Thoracic aorta endothelial cell (primary cell): ENCODE measurements at places on chromosomes 2 and 18. TPM values are rescaled to one million over a fixed set of nuclear protein-coding genes. Genes with fewer than 3 reads are reported as not detected.

ITGB1BP1 gene
- total RNA-seq = 58.1 and 69.8 TPM in 2 replicates

CRYGC gene
- total RNA-seq = not detected in 2 replicates

HMSD gene
- 0.14 and 0.27 TPM in 2 replicates for total RNA-seq

FAM161A gene
- 4.1 and 4.8 TPM in 2 replicates for total RNA-seq

GORASP2 gene
- total RNA-seq = 70.1 and 75.8 TPM in 2 replicates

EFEMP1 gene
- total RNA-seq = 2,071 and 2,356 TPM in 2 replicates

FHL2 gene
- 81.8 and 110 TPM in 2 replicates for total RNA-seq

L3MBTL4 gene
- total RNA-seq = under 0.01 and 0.57 TPM in 2 replicates

TCF23 gene
- total RNA-seq = not detected in 2 replicates

ZSWIM2 gene
- total RNA-seq = not detected in 2 replicates

IL1RL2 gene
- 0.07 TPM in 1 of 2 replicates, not detected in the other for total RNA-seq

KYNU gene
- total RNA-seq = 0.43 TPM in 1 of 2 replicates, not detected in the other

PLGLB2 gene
- 1.5 and 2.7 TPM in 2 replicates for total RNA-seq

TLX2 gene
- total RNA-seq = not detected in 2 replicates

GALM gene
- 3.5 and 6.7 TPM in 2 replicates for total RNA-seq

GKN2 gene
- total RNA-seq = not detected in 2 replicates

CD226 gene
- 0.53 and 0.65 TPM in 2 replicates for total RNA-seq

CYS1 gene
- 0.07 TPM in 1 of 2 replicates, not detected in the other for total RNA-seq

AQP4 gene
- not detected in 2 replicates for total RNA-seq

FMNL2 gene
- total RNA-seq = 53.6 and 66.6 TPM in 2 replicates

MTIF2 gene
- total RNA-seq = 43.2 and 43.6 TPM in 2 replicates

DUSP2 gene
- total RNA-seq = 0.27 and 0.93 TPM in 2 replicates

SAG gene
- total RNA-seq = not detected in 2 replicates

FZD7 gene
- 0.27 and 0.36 TPM in 2 replicates for total RNA-seq

LRATD1 gene
- 0.13 and 0.79 TPM in 2 replicates for total RNA-seq

LDLRAD4 gene
- 1.1 and 1.6 TPM in 2 replicates for total RNA-seq

KCNJ3 gene
- not detected in 2 replicates for total RNA-seq

PSMA8 gene
- not detected in 2 replicates for total RNA-seq

TNFAIP6 gene
- not detected in 2 replicates for total RNA-seq

FSHR gene
- not detected in 2 replicates for total RNA-seq

SPDYA gene
- 1.5 and 2.7 TPM in 2 replicates for total RNA-seq

PMAIP1 gene
- total RNA-seq = 15.7 and 16.6 TPM in 2 replicates

CREG2 gene
- 0.57 and 1.5 TPM in 2 replicates for total RNA-seq

TWIST2 gene
- total RNA-seq = 2.6 and 4.5 TPM in 2 replicates

ANKRD30B gene
- not detected in 2 replicates for total RNA-seq

FOXI3 gene
- not detected in 2 replicates for total RNA-seq

CROCC2 gene
- not detected in 2 replicates for total RNA-seq

RNF125 gene
- 1.5 and 1.6 TPM in 2 replicates for total RNA-seq

RAD51AP2 gene
- not detected in 2 replicates for total RNA-seq

AKAIN1 gene
- not detected in 2 replicates for total RNA-seq

TRAF3IP1 gene
- 8.5 and 10.4 TPM in 2 replicates for total RNA-seq

KCNE4 gene
- under 0.01 TPM in 2 replicates for total RNA-seq

MGAT5 gene
- total RNA-seq = 67.8 and 70.9 TPM in 2 replicates

HJURP gene
- 42.0 and 56.3 TPM in 2 replicates for total RNA-seq

IL1R1 gene
- 5.4 and 10.9 TPM in 2 replicates for total RNA-seq

HOXD10 gene
- total RNA-seq = not detected in 2 replicates

UBE2F gene
- total RNA-seq = 61.4 and 63.2 TPM in 2 replicates

PPP1R1C gene
- total RNA-seq = 0.43 and 0.53 TPM in 2 replicates

HSBP1L1 gene
- total RNA-seq = 1.2 and 3.4 TPM in 2 replicates

PRPF40A gene
- total RNA-seq = 195 and 210 TPM in 2 replicates

GKN1 gene
- not detected in 2 replicates for total RNA-seq

PLB1 gene
- total RNA-seq = 0.50 and 0.53 TPM in 2 replicates

RMND5A gene
- 52.7 and 61.0 TPM in 2 replicates for total RNA-seq

CFC1 gene
- total RNA-seq = not detected in 2 replicates

CD8B gene
- not detected in 2 replicates for total RNA-seq

SLC23A3 gene
- total RNA-seq = 1.8 and 2.1 TPM in 2 replicates

SLC4A5 gene
- 0.79 and 0.80 TPM in 2 replicates for total RNA-seq
